Prostate gland (tissue), 2 donors: ENCODE measurements at places on chromosomes 11 and 22. TPM values are rescaled to one million over a fixed set of nuclear protein-coding genes. Genes with fewer than 3 reads are reported as not detected.

DNA sequence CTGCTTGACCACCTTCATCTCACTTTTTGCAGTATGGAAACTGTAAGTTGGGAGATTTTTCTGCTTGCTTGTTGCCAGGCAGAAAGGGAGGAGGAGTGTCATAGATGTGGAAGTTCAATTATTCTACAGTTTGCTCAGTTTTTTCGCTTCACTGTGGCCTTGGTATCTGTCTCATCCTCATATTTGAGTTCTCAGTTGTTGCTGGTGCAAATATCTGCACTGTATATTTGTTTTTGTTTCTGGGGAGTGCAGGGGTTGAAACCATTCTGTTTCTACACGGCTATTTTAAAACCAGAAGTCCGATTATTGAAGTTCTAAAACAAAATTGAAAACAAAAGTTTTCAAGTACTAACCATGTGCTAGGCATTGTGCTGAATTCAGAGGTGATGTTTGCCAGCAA lies 153.4 kb downstream of the JRKL start:
- no peak for DNase-seq

- no peak for DNase-seq
These were observed 46.0 kb upstream of the MICAL2 start for GRCh38 chr11:12064136-12064953.

DNA sequence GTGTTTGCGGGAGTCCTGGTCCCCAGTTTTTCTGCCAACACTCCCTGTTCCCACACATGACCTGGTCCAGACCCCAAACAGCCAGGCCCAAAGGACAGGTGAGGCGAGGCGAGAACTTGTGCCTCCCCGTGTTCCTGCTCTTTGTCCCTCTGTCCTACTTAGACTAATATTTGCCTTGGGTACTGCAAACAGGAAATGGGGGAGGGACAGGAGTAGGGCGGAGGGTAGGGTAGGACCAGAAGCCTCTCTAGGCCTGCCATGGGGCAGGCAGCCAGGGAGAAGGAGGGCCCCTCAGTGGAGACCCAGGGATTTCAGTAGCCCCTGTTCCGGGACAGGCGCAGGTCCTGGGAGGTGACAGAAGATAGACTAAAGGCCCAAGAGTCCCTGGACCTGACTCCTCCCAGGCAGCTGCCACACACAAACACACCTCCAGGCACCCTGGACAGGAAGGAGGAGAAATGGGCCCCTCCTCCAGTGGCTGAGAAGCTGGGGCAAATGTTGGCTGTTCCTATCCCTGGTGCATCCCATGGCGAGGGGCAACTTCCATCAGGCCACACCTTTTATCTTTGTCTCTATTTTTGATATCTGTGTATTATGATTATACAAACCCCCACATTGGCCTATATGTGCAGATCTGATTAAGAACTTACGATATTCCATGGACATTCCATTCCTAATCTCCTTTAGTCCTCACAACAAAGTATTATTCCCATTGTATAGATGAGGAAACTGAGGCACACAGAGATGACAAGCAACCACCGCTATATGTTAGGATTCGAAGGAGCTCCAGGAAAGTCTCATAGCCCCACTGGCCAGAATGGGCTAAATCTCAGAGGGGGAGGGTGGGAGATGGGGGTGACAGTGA lies 626 bp upstream of the F2 start:
- DNase-seq, result no peak

ROBO4 gene
- total RNA-seq, result 8.5 TPM
